ELR (cell line): ENCODE measurements at places on chromosomes 1 and 21.

DNA sequence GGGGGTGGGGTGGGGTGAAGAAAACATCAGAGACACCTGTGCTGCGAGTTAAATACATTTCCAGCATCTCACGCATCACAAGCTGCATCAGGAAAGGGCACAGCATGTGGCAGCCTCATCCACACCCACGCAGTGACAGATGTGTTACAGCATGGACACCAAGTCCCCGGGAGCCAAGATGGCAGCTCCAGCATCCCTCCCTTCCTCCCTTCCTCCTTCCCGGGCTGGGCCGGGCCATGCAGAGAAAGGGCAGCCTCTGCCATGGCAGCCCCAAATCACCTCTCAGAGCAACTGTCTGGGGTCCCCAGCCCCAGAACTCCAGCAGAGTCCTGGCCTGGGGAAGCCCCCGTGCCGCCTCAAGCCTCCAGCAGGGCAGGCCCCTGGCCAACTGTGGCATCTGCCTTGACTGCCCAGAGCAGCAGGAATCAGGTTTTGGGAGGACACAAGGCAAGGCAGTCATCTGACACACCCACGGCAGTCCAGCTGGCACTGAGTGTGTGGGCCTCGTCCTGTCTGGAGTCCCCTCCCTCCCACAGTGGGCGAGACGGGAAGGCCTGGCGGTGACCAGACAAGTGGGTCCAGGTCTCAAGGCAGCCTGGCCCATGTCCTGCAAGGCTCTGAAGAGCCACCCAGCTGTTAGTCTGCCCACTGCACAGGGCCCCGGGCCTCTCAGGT is 6.2 kb downstream of the SMIM1 start:
- DNase-seq = no peak

- DNase-seq = no peak
Measured at GRCh38 chr1:201108614-201109013, 3.6 kb downstream of the CACNA1S start.

- no peak for DNase-seq
Measured at GRCh38 chr21:33299181-33299752, 25.5 kb upstream of the IFNAR1 start.

DNA sequence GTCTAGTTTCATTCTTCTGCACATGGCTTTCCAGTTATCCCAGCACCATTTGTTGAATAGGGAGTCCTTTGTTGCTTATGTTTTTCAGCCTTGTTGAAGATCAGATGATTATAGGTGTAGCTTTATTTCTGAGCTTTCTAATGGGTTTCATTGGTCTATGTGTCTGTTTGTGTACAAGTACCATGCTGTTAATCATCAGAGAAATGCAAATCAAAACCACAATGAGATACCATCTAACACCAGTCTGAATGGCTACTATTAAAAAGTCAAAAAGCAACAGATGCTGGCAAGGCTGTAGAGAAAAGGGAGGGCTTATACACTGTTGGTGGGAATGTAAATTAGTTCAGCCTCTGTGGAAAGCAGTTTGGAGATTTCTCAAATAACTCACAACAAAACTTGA is 321.5 kb upstream of the PTBP2 start:
- no peak for DNase-seq

GRCh38 chr1:77940921-77941570 is 37.8 kb downstream of the FUBP1 start:
- no peak for DNase-seq
